ENCODE measurements at places on chromosomes 1 and 21. TPM values are rescaled to one million over a fixed set of nuclear protein-coding genes. Genes with fewer than 3 reads are reported as not detected.

Gene FAM163A
- total RNA-seq: not detected

Gene CA6
- total RNA-seq: not detected

Gene LPAR3
- 3.6 TPM for total RNA-seq

Gene OR6N1
- total RNA-seq: 2.3 TPM

Gene SPRR5
- not detected for total RNA-seq

Gene CD58
- 33.2 TPM for total RNA-seq

Gene MYBPH
- not detected for total RNA-seq

Gene KRTAP21-2
- not detected for total RNA-seq

Gene TSPEAR
- 0.23 TPM for total RNA-seq

Gene DLGAP3
- total RNA-seq: 0.35 TPM

Gene MANEAL
- total RNA-seq: 6.9 TPM

Gene LGR6
- 1.8 TPM for total RNA-seq

Gene RPE65
- total RNA-seq: not detected

Gene LDLRAD1
- total RNA-seq: 0.41 TPM

Gene FMO5
- total RNA-seq: 95.9 TPM

Gene ANKRD65
- total RNA-seq: 21.5 TPM

Gene VAMP3
- total RNA-seq: 129 TPM

Gene TOR1AIP1
- total RNA-seq: 68.8 TPM

Gene CGN
- 62.5 TPM for total RNA-seq

Gene ADAMTS4
- total RNA-seq: 7.8 TPM

Gene ADGRL2
- total RNA-seq: 104 TPM

Gene SPRR1A
- total RNA-seq: not detected

Gene CELA2A
- not detected for total RNA-seq

Gene MROH7
- 3.6 TPM for total RNA-seq

Gene USP48
- total RNA-seq: 56.4 TPM

Gene LCE2A
- total RNA-seq: not detected

Gene PEAR1
- total RNA-seq: 17.9 TPM

Gene KLHDC7A
- 1.3 TPM for total RNA-seq

Gene FCRL1
- total RNA-seq: 1.4 TPM

Gene TAF5L
- total RNA-seq: 22.1 TPM

Gene AK5
- not detected for total RNA-seq

Gene ZSWIM5
- total RNA-seq: 4.1 TPM

Gene LCE1E
- not detected for total RNA-seq

Gene KCNN3
- total RNA-seq: 7.6 TPM

Gene ZCCHC17
- total RNA-seq: 16.0 TPM

Gene ETV3
- total RNA-seq: 39.2 TPM

Gene G0S2
- total RNA-seq: 36.5 TPM

Gene RSBN1
- total RNA-seq: 23.2 TPM

Gene AMY1B
- 4.1 TPM for total RNA-seq
